ENCODE measurements at places on chromosomes 6 and 20.

DNA sequence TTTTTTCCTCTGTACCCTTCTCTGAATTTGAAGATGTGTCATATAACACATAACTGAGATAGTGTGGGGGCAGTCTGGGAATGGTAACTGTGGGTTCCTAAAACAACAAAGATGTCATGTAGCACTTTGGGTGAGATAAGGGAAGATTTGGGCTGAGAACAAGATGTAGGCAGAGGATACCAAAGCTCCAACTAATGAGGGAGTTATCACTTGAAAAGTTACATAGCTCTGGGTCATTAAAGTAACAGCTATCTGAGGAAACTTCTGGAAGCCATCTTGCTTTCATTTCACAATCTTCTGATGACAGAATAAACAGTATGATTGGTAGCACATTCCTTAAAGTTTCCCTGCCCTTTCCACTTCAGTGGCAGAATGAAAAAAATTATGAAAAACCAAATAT, 255.4 kb downstream of the TBX18 start:
- no peak for DNase-seq

DNA sequence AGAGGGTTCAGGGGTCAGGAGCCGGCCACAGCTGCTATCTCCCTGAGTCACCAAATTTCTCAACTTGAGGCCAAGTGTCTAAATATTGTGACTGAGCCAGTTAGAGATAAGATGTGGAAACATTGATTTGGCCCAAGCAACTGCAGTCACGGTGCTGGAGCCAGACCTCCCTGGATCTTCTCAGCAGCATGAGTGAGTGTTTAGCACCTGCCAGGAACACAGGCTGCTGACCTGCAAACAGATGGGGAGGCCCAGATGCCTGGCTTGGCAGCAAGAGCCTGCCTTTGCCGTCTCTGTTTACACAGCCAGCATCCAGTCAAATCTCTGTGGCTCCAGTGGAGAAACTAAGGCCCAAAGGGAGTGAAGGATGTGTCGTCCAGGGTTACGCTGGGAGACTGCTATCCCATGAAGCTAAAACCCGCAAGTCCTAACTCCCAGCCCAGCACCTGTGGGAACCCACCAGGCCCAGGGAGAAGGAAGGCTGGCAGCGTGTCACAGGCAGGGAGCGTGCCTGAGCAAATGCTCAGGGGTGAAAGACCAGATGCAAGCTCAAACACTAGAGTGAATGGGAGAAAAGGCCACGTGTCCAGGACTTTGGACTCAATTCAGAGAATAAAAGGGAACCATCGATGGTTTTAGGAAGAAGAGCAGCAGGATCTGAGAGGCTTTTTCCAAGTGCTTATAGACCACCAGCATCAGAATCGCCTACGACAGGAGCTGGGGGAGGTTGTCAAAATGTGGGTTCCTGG, 15.9 kb upstream of the PTGIS start:
- peak; percentile 47 for DNase-seq

GRCh38 chr6:71929047-71929446, 42.7 kb downstream of the RIMS1 start:
- no peak for DNase-seq

- DNase-seq: no peak
Observed at GRCh38 chr20:58382096-58382495, 6.9 kb upstream of the VAPB start.

GRCh38 chr6:128558021-128558420, 37.6 kb upstream of the PTPRK start:
- no peak for DNase-seq

GRCh38 chr20:45313943-45314342, 5.8 kb upstream of the MATN4 start:
- no peak for DNase-seq
